ENCODE measurements at places on chromosomes 3 and 15. TPM values are rescaled to one million over a fixed set of nuclear protein-coding genes. Genes with fewer than 3 reads are reported as not detected.

- no peaks in the 10 kb centered on the region for H3K4me1 ChIP-seq
- DNase-seq: no peak
- H3K4me3 ChIP-seq: no peak overlapping the region
- no peak overlapping the region for H3K27ac ChIP-seq
- H3K27me3 ChIP-seq: no peaks in the 10 kb centered on the region
Observed at GRCh38 chr15:46409841-46410301, 775.0 kb downstream of the SQOR start.

GRCh38 chr15:40290918-40291574 lies 8.2 kb upstream of the ANKRD63 start:
- no peak overlapping the region for H3K4me3 ChIP-seq
- H3K27ac ChIP-seq: no peak overlapping the region
- H3K4me1 ChIP-seq: no peaks in the 10 kb centered on the region
- H3K36me3 ChIP-seq: peaks cover 32% of the 10 kb centered on the region

The LSAMP gene
- total RNA-seq: not detected

DNA sequence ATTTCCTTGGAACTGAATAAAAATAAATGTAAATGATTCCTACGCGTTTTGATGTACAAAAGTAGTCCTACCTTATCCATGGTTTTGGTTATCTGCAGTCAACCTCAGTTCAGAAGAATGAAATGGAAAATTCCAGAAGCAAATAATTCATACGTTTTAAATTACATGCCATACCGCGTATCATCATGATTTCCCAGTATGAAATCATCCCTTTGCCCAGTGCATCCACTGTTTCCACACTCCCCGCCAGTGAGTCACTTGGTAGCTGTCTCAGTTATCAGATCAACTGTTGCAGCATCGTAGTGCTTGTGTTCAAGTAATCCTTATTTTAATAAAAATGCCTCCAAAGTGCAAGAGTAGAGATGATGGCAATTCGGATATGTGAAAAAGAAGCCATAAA lies 9.1 kb upstream of the MFSD1 start:
- no peak for DNase-seq
- no peaks in the 10 kb centered on the region for H3K36me3 ChIP-seq
- H3K27ac ChIP-seq: no peak overlapping the region
- H3K4me3 ChIP-seq: no peak overlapping the region
- peaks cover 7% of the 10 kb centered on the region for H3K4me1 ChIP-seq

- H3K27ac ChIP-seq: no peak overlapping the region
Observed at GRCh38 chr15:64530472-64530871, 70.1 kb downstream of the ZNF609 start.

- H3K4me3 ChIP-seq: no peak overlapping the region
- no peak overlapping the region for H3K27ac ChIP-seq
- H3K27me3 ChIP-seq: no peaks in the 10 kb centered on the region
Observed at GRCh38 chr3:162077108-162077507, 580.5 kb downstream of the OTOL1 start.
